Effector CD8-positive, alpha-beta T cell (primary cell): ENCODE measurements at places on chromosomes 4 and X.

GRCh38 chr4:10736895-10737294 is 52.3 kb upstream of the CLNK start:
- no peak for DNase-seq

DNA sequence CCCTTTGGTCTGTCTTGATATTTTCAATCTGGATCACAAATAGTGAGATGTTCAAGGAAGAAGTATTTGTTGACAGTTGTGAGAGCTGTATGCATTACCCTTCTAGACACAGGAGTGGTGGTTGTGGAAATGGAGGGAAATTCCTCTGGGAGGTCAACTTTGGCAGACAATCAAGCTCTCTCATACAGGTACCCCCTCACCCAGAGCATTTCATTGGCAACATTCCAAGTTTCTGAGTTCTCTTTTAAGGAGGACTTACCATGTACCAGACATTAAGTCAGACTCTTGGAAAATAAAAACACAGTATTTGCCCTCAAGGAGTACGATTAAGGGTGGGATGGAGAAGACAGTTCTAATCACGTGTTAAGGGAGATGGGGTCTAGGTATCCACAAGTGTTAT is 45.3 kb downstream of the KLHL15 start:
- no peak for DNase-seq

DNA sequence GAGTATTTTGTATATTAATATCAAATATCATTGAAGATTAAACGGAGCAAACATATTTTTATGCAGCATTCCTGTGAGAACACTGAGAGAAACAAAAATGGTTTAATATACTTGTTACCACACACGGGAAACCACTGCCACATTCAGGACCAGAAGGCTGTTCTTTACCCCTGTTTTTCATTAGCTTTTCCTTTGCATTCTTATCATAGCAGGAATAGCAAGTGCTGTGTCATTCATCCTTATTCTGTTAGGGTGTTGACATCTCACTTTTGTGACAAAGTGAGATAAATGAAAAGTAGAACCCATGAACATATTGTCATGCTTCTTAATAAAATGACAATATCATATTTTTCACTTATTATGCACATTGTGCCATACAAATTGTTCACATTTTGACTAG is 212.4 kb upstream of the NDST4 start:
- no peak for DNase-seq

- DNase-seq = no peak
Measured at GRCh38 chrX:148540671-148541583, 40.5 kb downstream of the AFF2 start.

DNA sequence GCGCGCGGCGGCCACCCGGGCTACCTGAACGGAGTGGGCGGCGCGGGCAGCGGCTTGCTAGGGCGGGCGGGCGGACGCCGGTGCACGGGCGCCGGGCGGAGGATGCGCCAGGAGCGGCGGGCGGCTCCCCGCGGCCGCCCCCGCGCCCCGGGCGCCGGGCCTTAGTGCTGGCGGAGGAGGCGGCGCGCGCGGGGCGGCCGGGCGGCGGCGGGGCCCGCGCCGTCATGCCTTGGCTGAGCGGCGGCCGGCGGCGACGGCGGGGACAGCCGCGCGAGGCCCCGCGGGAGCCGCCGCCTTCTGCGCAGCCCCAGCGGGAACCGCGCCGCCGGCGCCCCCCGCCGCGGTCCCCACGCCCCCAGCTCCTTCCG is 48.2 kb downstream of the CLDN34 start:
- DNase-seq = no peak
